ENCODE measurements at places on chromosomes 1 and 21.

DNA sequence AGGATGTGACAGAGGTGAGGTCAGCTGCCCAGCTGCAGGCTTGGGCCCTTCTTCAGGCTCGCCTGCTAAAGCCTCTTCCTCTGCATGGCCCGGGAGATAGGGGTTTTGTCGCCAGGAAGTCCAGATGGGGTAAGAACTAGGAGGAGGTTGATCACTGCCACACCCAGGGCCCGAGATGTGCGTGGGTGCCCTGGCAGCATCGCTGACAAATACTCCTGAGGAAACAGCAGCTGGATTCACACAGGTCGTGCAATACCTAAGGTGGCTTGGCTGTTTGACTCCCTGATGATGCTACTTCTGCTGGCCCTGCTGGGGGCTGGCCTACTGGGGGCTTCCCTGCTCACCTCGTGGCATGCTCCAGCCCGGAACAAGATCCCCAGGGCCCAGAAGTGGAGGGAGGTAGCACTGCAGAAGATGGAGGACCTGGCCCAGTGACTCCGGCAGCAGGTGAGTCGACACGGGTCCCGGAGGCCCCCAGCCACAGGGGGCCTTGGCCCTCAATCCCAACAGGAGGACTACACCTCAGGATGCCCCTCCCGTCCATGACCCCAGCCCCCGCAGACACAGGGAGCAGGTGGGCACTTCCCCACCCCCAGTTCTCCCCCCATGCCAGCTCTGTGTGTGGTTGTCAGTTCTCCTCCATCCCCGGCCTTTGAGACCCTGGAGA, 29.6 kb downstream of the FAAH start:
- DNase-seq, result no peak

- DNase-seq, result no peak
These were observed 493.8 kb downstream of the TTLL7 start for GRCh38 chr1:83505148-83505547.

DNA sequence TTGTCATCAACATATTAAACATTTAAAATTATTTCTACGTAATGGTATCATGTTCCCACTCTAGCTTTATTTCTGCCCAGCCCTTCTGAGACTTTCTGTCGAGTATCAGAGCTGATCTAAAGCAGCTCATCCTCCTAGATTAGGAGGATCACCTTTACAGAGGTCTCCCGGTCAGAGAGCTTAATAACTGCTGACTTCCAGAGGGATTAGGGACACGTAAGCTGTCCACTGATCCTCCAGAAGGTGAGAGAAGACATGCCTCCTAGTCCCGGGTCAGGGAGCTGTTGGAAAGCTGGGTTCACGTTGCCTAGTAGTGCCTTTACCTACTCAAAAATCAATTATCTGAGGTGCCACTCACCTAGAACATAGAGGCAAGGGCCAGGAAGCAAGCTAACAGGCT, 31.2 kb upstream of the NADK start:
- no peak for DNase-seq

DNA sequence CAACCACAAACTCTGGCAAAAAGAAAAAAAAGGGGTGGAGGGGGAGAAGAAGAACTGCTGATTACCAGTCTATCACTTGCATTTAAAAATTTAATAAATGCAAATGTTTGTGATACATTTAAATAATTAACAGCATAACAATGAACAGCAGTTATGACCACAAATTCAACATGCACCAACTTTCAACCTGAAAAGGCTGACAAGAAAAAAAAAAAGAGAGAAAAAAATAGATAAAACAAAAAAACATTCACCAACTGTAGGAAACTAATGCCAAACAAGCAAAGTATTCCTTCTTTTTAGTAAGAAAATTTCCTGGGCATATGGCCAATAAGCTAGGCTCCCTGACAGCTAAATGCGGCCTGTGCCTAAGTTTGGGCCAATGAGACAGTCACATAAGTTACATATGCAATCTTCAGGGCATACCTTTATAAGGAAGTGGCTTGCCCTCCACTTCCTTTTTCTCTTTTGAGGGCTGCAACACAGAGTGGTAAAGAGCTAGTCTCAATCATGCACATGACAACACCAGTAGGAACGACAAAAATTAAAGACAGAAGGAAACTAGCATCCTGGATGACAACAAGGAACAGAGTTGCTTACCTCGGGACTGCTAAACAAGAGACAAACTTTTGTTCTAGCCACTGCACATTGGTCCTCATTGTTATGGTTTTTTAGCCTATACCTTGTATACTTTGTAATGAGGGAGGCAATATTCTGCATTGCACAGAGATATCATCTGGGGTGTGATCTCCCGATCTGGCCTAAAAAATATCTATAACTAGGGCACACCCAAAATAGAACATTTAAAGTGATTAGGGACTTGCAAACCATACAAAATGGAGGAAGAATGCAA, 24.2 kb upstream of the PHTF1 start:
- no peak for DNase-seq

DNA sequence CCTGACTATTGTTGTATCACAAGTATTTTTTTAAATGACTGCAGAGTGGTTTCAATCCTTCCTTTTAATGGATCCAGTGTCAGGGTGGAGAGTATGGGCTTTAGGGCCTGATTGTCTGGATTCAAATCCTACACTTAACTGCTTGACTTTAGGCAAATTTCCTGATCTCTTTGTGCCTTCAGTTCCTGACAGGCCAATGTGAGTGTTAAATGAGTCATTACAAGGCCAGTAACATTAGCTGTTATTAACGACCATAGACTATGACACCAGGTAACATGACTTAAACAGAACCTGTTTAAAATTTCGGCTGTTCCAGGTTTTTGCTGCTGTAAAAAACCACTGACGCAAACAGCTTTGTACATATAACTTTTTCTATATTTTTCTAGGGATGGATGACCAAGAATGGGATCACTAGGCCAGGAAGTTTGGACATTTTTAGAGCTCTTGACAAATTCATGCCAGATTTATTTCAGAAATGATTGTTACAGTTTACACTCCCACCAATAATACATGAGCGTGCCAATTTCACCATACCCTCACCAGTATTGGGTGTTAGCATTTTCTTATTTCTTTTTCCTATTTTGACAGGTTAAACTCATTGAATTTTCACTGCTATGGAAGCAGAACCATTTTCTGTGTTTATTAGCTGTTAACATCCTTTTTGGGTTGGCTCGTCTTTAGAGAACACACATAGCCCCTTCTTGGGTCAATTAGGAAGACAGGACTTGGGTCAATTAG, 11.3 kb downstream of the ZNF362 start:
- no peak for DNase-seq

GRCh38 chr1:72954943-72955342, 672.6 kb upstream of the NEGR1 start:
- no peak for DNase-seq

DNA sequence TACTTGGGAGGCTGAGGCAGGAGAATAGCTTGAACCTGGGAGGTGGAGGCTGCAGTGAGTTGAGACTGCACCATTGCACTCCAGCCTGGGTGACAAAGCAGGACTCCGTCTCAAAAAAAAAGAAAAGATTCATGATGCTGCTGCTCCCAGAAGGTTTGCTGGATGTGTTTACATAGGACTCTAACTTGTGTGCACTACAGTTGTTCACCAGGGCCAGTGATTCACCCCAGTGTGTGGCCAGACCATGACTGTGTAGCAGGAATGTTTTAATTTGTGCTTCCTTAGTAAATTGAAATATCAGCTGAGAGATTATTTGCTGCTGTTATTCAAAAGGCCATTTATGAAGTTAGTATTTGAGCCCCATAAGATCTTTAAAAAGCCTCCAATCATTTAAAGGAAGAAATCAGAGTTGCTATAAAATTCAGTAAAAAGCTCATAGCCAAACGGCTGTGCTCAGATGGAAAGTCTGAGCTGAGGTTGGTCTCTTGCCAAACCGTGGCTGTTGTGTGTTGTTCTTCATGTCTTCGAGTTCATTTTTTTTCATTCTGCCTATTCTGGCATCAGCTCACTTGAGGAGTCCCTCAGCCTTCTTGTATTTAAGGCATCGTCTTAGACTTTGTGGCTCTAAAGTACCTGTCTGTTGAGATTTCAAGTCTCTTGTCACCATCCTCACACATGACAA, 18.1 kb upstream of the PGD start:
- no peak for DNase-seq

DNA sequence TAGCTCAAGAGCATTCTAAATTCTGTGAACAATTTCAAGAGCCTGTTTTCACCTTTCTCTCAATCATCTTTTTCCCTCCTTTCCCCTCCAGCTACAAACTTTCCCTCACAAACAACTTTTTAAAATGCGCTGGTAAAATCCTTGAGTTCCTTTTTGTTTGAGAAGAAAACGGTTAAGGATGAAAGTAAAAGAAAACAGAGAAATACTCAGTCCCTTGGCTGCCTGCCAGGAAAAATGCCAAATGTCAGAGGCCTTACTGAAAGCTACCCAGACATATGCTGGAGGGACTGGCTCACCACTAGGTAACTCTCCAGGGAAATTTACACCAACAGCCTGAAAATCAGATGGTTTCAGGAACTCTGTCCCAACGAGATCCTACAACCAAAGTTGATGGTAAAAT, 11.0 kb upstream of the SERBP1 start:
- no peak for DNase-seq

DNA sequence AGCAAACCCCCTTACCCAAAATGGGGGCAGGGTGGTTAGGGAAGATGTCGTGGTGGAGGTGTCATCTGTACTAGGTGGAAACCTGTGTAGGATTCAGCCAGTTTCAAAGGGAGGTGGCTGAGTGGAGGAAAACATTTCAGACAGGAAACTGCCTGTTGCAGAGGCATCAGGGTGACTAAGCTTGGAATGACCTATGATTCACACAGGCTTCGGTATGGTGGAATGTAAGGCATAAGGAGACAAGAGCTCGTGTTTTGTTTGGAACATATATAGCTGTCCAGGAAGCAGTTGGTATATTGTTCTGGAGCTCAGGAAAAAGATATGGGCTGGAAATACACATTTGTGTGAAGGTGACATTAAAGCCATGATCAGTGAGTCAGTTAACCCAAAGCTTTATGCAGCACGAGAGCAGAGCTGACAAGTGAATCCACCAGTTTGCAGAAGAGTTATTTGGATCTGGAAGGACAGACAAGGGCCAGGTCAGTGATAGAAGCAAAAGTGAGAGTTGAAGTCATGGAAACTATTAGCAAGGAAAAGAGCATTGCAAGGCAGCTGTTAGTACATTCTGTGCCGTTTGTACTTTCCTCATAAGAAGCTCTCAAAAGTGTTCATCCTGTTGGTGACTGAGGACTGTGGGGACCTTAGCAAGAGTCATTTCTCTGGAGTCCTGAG, 12.2 kb downstream of the UTP25 start:
- no peak for DNase-seq

DNA sequence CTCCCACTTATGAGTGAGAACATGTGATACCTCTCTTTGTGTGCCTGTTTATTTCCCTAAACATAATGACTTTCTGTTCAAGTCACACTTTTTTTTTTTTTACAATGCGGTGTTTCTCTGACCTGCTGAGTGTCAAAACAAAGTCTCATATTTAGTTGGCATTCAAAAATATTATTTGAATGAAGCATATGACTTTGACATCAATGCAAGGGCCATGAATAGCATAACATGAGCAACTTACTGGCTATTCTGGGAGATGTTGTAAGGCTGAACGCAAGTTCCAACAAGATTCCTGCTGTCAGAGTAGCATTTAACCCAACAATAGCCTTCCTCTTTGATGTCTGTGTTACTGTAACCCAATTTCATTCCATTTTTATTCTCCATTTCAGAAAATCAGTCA, 2.0 kb upstream of the KRTAP19-1 start:
- no peak for DNase-seq

- DNase-seq, result no peak
These were observed 10.5 kb upstream of the C1orf21 start for GRCh38 chr1:184376369-184376768.
